ENCODE measurements at places on chromosomes 2 and 18.

GRCh38 chr2:240149943-240150784 is 9.7 kb upstream of the OTOS start:
- no peak for DNase-seq

- DNase-seq = no peak
Observed at GRCh38 chr2:70768590-70769085, 638 bp upstream of the ADD2 start.

GRCh38 chr2:239152239-239152915 is 248.4 kb downstream of the HDAC4 start:
- no peak for DNase-seq

- DNase-seq = no peak
Observed at GRCh38 chr18:72922895-72923294, 55.1 kb upstream of the NETO1 start.

DNA sequence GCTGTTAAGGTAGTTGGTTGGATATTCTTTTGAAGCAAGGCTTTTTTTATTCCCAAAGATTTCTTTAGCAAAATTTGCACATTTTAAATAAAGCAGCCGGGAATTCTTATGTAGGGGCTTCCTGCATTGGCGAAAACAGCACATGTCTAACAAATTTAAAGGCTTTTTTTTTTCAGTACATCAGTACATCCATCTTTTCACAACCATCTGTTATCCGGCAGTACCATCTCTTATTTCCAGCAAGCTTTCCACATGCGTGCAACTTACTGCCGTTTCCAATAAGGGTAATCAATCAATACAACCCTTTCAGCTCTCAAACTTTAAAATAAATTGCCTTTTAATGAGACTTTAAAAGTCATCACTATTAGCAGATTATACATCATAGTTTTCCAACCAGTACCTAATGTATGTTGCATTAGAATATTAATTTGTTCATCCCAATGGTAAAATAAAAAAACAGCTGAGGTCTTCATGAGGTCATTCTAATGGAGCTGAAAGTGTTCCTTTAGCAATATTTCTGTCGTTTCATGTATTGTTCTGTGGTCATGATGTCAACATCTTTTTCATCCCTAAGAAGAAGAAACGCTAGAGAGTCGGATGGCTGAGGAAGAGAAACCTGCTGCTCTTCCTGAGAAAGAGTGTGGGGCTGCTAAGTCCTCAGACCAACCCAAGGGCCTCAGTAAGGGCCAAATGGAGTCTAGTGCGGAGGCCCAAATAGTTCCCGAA is 81.4 kb upstream of the UNC80 start:
- DNase-seq = no peak

DNA sequence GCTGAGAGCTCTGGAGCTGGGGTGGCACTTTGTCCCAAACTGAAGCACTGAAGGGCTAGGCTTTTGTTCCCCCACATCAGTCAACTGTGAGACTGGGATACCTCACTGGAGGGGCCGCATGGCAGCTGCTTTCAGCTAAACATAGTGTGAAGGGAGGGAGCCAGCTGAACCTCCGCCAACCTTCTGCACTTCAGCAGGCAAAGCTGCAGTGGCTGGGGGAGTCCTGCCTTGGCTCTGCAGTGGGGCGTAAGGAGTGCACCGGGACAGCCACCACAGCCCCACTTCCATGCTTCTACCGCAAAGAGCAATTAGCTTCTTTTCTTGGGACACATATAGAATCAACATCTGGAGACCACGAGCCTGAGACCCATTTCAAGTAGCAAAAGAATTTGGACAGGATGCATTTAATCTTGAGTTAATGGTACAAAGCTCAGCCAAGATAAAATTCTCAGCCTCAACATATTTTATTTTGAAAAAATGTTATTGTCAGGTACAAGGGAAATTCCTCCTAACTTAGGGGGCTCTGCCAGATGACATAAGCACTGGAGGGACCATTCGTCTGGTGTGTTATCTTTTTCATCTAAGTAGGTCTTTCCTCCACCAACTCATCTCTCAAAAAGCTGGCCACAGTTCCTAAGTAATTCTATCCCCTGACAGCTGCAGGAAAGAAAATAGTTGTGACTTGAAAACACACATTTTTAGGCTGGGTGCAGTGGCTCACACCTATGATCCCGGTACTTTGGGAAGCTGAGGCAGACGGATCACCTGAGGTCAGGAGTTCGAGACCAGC is 25.6 kb upstream of the MYCN start:
- no peak for DNase-seq

Data from retinal pigment epithelial cell (primary cell).